ENCODE measurements at places on chromosomes 4 and X. TPM values are rescaled to one million over a fixed set of nuclear protein-coding genes. Genes with fewer than 3 reads are reported as not detected.

DNA sequence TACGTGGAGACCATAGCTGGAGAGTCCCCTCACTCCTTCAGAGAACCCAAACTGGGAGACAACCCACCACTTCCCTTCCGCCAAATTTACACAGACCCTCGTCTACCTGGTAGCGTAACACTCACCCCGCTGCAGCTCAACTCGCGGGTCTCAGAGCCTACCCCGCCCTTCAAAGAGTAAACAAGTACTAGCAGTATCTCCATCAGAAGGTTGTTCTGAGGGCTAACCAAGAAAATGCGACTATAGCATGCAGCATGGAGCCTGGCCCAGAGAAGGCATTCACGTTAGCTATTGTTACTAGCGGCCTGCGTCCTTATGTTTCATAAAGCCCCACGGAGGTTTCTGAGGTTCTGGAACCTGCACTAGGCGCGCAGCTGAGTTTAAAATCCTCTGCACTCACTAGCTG, 531 bp upstream of the MANBA start:
- peaks cover 4% of the 10 kb centered on the region for H3K27me3 ChIP-seq
- H3K4me3 ChIP-seq: peak overlapping the region; percentile 94
- peaks cover 35% of the 10 kb centered on the region for H3K4me1 ChIP-seq
- H3K27ac ChIP-seq: peak overlapping the region; percentile 86
- peak; percentile 24 for DNase-seq

PPP1R2C gene
- total RNA-seq: not detected

GRCh38 chr4:51932261-51932660, 87.9 kb downstream of the LRRC66 start:
- H3K27ac ChIP-seq: no peak overlapping the region
- no peak for DNase-seq
- no peaks in the 10 kb centered on the region for H3K36me3 ChIP-seq
- no peaks in the 10 kb centered on the region for H3K4me1 ChIP-seq
- no peak overlapping the region for H3K4me3 ChIP-seq

GRCh38 chr4:174117445-174117844, 166.0 kb downstream of the FBXO8 start:
- no peaks in the 10 kb centered on the region for H3K36me3 ChIP-seq
- no peak overlapping the region for H3K27ac ChIP-seq
- peaks cover 25% of the 10 kb centered on the region for H3K27me3 ChIP-seq
- no peaks in the 10 kb centered on the region for H3K4me1 ChIP-seq

GRCh38 chr4:137422666-137423065, 109.6 kb downstream of the PCDH18 start:
- H3K27ac ChIP-seq: no peak overlapping the region
- no peaks in the 10 kb centered on the region for H3K27me3 ChIP-seq
- H3K4me1 ChIP-seq: no peaks in the 10 kb centered on the region
- H3K36me3 ChIP-seq: no peaks in the 10 kb centered on the region

CYP2U1 gene
- total RNA-seq: 3.8 TPM

- no peaks in the 10 kb centered on the region for H3K36me3 ChIP-seq
- no peak for DNase-seq
- no peaks in the 10 kb centered on the region for H3K4me1 ChIP-seq
Observed at GRCh38 chrX:3791449-3791848, 78.0 kb upstream of the PRKX start.

DNA sequence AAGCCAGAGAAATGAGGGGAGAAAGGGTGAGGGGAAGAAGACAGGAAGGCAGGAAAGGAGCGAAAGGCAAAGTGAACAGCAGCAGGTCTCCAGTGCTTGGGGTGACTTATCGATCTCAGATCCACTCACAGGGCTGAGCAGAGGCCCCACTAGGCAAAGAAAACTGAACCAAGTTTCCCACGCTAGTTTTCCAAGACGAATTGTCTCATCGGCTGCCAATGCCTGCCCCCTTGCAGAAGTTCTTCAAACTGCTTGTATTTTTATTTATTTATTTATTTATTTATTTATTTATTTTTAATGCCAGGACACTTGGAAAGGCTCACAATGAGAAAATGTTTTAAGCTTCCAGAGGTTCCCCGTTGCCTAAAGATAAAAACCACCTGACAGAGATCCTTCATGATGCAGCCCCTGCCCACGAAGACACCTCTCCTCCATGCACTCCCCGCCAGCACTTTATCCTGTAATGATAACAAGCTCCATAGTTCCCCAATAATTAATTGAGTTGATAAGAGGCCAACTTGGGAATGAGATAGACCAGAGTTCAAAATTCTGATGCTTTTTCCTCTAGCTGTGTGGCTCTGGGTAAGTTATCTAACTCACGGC, 43.2 kb downstream of the QDPR start:
- no peak overlapping the region for H3K27ac ChIP-seq
- no peak overlapping the region for H3K4me3 ChIP-seq
- no peaks in the 10 kb centered on the region for H3K36me3 ChIP-seq
- H3K4me1 ChIP-seq: no peaks in the 10 kb centered on the region

DNA sequence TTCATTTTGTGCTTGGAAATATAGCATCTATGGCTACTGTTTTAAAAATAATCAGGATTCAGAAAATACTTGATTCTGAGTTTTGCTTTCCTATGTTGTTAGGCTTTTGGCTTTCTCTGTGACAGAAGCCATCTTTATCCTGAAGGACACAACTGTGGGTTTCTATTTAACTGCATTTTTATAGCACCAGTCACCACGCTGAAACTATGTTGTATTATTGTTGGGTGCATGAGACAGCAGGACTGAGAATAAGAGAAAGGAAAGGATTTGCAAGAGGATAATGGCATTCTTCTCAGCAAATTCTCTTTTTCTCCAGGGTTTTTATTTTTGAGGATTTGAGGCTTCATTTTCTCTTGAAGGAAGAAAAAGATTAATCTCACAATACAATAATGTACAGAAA, 10.1 kb upstream of the NEUROG2 start:
- no peak overlapping the region for H3K4me3 ChIP-seq
- H3K27ac ChIP-seq: no peak overlapping the region

COL25A1 gene
- not detected for total RNA-seq

PHF8 gene
- 41.3 TPM for total RNA-seq

DNA sequence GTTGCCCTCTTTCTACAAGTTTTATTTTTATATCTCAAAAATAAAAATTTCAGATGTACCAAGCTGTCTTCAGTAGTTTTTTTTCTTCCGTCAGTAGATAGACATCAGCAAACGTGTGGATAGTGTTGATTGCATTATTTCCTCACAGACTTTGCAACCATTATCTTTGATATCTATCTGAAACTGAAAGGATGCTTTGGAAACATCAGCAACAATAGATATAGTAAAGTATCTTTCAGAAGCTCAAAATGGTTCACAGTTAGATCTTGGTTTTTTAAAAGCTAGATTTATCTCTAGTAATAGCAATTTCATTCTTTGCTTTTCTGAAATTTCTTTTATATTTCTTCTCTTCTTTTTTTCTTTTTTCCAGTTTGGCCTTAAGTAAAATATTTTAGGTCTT, 246.9 kb upstream of the PCDH7 start:
- DNase-seq: no peak
- no peaks in the 10 kb centered on the region for H3K27me3 ChIP-seq
- H3K36me3 ChIP-seq: no peaks in the 10 kb centered on the region
- H3K4me3 ChIP-seq: no peak overlapping the region

NDNF gene
- total RNA-seq: 0.10 TPM

DNA sequence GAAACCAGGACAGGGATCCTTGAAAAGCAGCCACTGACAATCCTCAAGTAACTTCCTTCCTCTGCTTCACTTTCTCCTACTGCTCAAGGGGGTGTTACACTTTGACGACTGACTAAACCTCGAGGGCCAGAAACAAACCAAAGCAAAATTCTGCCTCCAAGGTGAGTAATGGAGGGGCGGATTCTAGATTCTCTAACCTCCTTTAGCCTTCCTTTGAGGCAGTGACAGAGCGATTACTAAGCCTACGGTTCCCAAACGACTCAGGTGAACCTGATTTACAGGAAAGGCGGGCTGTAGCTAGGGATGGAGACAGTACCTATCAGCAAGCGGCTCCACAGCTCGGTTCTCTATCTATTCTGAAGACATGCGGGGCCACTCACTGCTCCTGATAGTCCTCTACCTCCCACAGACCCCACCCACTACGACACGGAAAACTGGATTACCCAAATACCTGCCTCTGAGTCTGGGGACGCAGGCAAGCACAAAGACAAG, 487 bp downstream of the TBCK start:
- DNase-seq: no peak
- peaks cover 35% of the 10 kb centered on the region for H3K4me1 ChIP-seq
- H3K36me3 ChIP-seq: peaks cover 13% of the 10 kb centered on the region
- H3K27ac ChIP-seq: no peak overlapping the region
- no peak overlapping the region for H3K4me3 ChIP-seq

CCDC158 gene
- total RNA-seq: not detected

- H3K27ac ChIP-seq: no peak overlapping the region
- peaks cover 40% of the 10 kb centered on the region for H3K36me3 ChIP-seq
- no peaks in the 10 kb centered on the region for H3K27me3 ChIP-seq
- no peak overlapping the region for H3K4me3 ChIP-seq
- H3K4me1 ChIP-seq: peaks cover 4% of the 10 kb centered on the region
Observed at GRCh38 chr4:147674496-147674895, 9.5 kb downstream of the PRMT9 start.

DNA sequence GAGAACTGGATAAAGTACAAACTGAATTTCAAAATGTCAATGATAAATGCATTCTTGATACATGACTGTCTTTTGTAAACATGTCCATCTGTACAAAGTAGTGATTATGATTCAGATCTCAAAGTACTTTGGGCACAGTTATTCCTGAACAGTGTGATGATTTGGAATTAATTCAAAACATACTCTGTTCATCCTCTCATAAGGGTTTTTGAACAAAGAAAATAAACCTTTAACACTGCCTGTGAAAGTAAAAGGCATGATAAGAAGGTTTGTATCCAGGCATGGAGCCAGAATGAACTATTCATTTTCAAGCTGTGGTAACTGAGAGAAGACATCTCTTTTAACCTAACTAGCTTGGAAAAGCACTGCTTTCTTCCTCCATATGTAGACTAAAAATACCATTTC, 883 bp upstream of the KLHL4 start:
- no peaks in the 10 kb centered on the region for H3K36me3 ChIP-seq
- H3K27ac ChIP-seq: no peak overlapping the region
- H3K4me1 ChIP-seq: no peaks in the 10 kb centered on the region
- no peaks in the 10 kb centered on the region for H3K27me3 ChIP-seq
- DNase-seq: no peak
- H3K4me3 ChIP-seq: no peak overlapping the region

ANXA10 gene
- not detected for total RNA-seq

DNA sequence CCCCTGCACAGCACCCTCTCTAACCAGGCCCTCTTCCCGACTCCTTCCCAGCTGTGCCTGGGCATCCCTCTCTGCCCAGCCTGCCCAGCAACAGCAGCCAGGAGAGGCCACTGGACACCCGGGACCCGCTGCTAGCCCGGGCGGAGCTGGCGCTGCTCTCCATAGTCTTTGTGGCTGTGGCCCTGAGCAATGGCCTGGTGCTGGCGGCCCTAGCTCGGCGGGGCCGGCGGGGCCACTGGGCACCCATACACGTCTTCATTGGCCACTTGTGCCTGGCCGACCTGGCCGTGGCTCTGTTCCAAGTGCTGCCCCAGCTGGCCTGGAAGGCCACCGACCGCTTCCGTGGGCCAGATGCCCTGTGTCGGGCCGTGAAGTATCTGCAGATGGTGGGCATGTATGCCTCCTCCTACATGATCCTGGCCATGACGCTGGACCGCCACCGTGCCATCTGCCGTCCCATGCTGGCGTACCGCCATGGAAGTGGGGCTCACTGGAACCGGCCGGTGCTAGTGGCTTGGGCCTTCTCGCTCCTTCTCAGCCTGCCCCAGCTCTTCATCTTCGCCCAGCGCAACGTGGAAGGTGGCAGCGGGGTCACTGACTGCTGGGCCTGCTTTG, 1.1 kb downstream of the AVPR2 start:
- H3K36me3 ChIP-seq: peaks cover 5% of the 10 kb centered on the region
- no peaks in the 10 kb centered on the region for H3K27me3 ChIP-seq
- DNase-seq: no peak
- peaks cover 30% of the 10 kb centered on the region for H3K4me1 ChIP-seq

GRCh38 chr4:109947457-109947856, 34.8 kb downstream of the EGF start:
- peaks cover 5% of the 10 kb centered on the region for H3K4me1 ChIP-seq
- no peak for DNase-seq
- H3K36me3 ChIP-seq: no peaks in the 10 kb centered on the region

ZNF185 gene
- 1.6 TPM for total RNA-seq

GRCh38 chrX:57817302-57817701, 93.0 kb downstream of the ZXDA start:
- no peak for DNase-seq
- H3K4me1 ChIP-seq: peaks cover 2% of the 10 kb centered on the region
- no peak overlapping the region for H3K4me3 ChIP-seq
- no peaks in the 10 kb centered on the region for H3K36me3 ChIP-seq

- no peak overlapping the region for H3K27ac ChIP-seq
- H3K4me1 ChIP-seq: no peaks in the 10 kb centered on the region
- no peak for DNase-seq
- H3K27me3 ChIP-seq: no peaks in the 10 kb centered on the region
- peaks cover 5% of the 10 kb centered on the region for H3K36me3 ChIP-seq
Observed at GRCh38 chrX:78548012-78548411, 111.1 kb downstream of the RTL3 start.

GAGE12E gene
- total RNA-seq: not detected

MAGEE2 gene
- total RNA-seq: not detected

MTMR8 gene
- 5.0 TPM for total RNA-seq

Data from activated CD4-positive, alpha-beta T cell treated with anti-CD3 and anti-CD28 coated beads, Interleukin-2, amount 10 ng/mL, durations not matched to agents 7 days and 5 days (primary cell).